ENCODE measurements at places on chromosomes 12 and 14.

DNA sequence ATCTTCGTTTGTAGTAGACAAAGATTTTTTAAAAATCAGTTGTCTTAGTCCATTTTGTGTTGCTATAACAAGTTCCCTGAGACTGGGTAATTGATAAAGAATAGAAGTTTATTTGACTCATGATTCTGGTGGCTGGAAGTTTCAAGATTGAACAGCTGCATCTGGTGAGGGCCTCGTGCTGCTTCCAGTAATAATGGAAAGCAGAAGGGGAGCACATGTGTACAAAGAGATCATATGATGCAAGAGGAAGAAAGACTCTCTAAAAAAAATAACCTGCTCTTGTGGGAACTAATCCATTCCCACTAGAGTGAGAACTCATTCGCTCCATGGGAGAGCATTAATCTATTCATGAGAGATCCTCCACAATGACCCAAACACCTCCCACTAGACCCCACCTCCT lies 24.8 kb downstream of the MUCL1 start:
- DNase-seq, result no peak

GRCh38 chr12:11698729-11699128 lies 49.3 kb downstream of the ETV6 start:
- DNase-seq, result no peak

- no peak for DNase-seq
These were observed 22.8 kb downstream of the JDP2 start for GRCh38 chr14:75450381-75451276.

GRCh38 chr12:4939418-4940023 lies 29.8 kb downstream of the KCNA1 start:
- DNase-seq, result no peak

DNA sequence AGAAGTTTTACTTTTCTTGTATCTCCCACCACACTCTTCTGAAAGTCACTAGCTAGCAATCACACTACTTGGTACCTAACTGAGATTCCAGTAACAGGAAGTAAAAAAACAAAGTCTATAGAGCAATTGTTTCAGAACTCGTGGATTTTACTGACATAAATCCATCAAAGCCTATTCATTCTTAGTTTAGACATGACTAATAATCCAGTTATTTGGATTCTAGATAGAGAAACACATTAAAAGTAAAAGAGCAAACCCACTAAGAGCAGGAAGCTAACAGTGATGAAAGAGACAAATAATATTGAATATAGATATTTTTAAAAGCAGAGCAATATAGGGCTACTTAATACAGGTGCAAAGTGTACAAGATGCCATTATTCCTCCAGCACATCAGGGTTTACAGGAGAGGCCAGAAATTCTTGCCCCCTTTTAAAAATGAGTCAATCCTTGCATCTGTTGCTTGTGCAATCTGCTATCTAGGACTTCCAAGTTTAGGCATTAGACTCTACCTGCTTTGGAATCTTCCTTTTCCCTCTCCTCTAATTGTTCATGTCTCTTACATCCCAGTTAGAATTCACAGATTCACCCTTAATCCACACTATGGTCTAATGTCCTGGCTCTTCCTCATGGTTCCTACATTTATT lies 6.0 kb downstream of the HEATR5A start:
- no peak for DNase-seq

- DNase-seq, result no peak
These were observed 308.8 kb downstream of the SNAPC1 start for GRCh38 chr14:62071039-62071438.

- DNase-seq, result no peak
These were observed 12.0 kb upstream of the SLC2A14 start for GRCh38 chr12:7884689-7885088.

- no peak for DNase-seq
These were observed 463.4 kb upstream of the TMEM132C start for GRCh38 chr12:127803545-127803944.

DNA sequence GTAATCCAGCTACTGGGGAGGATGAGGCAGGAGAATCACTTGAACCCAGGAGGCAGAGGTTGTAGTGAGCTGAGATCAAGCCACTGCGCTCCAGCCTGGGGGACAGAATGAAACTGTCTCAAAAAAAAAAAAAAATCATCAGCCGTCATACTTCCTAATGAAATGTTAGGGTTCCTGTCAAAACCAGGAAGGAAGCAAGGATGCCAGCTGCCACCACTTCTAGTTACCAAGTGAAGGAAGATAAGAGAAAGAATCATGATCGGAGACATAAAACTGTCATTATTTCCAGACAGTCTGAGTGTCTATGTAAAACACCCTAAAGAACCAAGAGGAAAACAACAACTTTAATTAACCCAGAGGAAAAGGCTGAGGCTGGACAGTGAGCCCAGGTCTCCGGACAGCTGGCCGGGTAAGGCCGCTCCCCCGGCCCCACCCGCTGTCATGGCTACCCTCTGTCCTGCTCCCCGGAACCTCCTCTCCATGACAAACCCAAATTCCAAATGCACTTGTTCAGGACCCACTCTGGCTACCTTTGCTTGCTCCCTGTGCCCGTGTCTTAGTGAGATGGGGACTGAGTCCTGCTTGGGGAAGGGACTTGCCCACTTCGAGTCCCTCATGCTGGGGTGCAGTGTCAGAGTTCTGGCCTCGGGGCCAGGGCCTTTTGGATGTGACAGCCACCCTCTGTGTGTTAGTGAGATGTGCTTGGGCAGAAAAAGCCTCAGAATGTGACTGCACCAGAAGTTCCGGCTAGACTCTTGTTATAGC lies 29.0 kb downstream of the SLC6A12 start:
- DNase-seq, result no peak

- no peak for DNase-seq
These were observed 121.5 kb downstream of the PTCSC3 start for GRCh38 chr14:36055052-36055378.

- no peak for DNase-seq
These were observed 586.7 kb downstream of the ETNK1 start for GRCh38 chr12:23211384-23212320.

DNA sequence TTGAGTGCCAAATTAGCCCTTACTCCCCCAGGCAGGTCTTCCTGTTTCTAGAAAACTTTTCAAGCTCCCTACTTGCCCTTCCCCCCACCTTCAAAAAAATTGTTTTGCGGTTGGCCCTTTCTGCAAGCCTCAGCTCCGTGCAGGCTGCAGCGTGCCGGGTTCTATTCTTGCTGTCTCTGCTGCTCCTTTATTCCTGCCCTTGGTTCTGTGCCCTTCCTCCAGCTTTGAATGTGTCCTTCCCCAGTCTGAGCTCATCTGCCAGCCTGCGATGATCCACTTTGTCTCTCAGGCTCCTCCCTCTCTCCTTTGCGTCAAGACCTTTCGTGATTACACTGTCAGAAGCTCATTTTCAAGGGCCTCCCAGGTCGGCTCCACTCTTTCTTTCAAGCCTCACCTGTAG lies 98.6 kb downstream of the IRF2BPL start:
- DNase-seq, result no peak

DNA sequence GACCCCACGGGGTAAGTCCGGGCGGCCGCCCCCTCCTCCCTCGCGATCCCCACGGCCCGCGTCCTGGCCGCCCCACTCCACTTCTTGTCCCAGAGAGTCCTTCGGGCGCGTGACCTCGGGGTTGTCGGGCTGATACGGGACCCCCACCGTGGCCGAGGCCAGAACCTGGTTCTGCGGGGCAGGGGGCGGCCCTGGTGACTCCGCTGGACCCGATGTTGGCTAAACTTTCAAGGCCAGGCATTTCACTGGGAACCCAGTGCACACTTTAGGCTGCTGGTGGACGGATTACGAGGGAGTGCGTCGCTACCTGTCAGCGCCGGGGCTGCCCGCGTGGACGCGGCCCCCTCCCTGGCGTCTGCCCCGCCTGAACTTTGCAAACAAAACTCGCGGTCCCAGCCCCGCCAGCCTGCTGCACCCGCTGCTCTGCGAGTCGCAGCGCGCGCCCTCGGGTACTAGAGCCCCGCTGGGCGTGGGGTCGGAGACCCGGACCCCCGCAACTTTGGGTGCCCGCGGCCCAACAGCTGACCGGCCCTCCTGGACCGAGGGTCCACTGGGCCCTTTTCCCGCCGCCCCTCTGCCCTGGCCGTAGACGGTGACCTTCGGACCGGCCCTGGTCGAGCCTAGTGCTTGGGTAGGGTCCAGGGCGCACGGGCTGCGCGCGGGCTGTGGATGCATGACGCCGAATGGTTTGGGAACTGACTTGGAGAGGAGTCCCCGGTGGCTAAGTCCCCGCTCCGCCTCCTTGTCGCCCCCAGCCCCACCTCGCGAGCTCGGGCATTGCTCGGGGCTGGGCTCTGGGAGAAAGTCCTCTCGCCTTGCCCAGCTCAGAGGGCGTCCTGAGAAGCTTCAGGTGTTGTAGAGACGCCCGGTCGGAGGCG lies 624 bp downstream of the RIN3 start:
- peak; percentile 36 for DNase-seq

GRCh38 chr14:22434901-22435550 lies 154.0 kb downstream of the DAD1 start:
- DNase-seq, result no peak

GRCh38 chr12:98156697-98157096 lies 358.7 kb upstream of the TMPO start:
- DNase-seq, result no peak

DNA sequence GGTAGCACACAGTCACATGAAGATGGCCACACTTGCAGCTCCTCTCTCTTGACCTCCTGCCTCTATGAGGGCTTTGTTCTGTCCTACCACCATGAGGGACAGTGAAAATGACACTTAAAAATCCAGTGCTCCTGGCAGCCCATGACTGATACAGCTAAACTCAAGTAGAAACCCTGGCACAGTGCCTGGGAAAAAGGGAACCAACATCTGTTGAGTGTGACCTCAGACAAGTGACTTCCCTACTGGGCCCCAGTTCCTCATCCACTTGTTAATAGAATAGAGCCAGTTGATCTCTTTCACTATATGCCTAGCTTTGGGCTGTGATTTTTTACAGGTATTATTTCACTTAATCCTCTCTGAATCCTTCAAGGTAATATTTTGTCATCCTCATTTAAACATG lies 4.8 kb downstream of the GUCY2C start:
- DNase-seq, result no peak

DNA sequence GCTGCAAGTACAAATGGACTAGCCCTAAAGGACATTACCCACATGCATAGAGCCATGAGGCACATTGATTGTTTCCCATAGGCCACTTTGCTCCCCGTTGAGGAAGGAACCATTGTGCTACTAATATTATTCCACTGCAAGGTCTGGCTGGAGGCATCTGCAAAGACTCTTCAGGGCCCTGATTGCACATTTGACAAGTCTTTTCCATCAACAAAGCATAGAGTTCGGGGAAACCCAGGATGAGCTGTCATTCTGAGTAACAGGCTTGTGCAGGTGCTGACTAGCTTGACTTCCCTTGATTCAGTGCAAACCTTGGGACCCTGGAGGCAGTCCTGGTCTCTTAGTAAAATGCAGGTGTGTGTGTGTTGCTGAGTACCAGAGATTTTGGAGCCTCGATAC lies 73.8 kb downstream of the SUSD6 start:
- DNase-seq, result no peak

DNA sequence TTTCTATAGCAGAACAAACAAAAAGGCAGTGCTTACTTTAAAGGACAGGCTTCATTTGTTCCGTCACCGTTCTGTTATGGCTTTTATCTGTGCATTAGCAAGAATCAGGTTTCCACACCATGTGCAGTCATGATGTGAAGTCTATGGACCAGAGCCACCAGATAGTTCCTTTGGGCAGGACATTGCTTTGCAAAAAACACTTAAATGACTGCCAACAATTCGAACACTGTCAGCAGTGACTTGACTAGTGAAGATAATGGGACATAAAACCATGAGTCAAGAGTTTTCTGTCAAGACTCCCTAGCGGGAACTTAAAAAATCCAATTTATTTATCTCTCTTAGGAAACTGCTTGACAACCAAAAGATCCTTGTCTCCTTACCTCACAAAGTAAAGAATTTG lies 80.3 kb downstream of the NKX2-1 start:
- DNase-seq, result no peak

- DNase-seq, result no peak
These were observed 51.4 kb downstream of the C14orf132 start for GRCh38 chr14:96090441-96091148.

GRCh38 chr14:58026967-58027366 lies 125.0 kb downstream of the ARMH4 start:
- no peak for DNase-seq

DNA sequence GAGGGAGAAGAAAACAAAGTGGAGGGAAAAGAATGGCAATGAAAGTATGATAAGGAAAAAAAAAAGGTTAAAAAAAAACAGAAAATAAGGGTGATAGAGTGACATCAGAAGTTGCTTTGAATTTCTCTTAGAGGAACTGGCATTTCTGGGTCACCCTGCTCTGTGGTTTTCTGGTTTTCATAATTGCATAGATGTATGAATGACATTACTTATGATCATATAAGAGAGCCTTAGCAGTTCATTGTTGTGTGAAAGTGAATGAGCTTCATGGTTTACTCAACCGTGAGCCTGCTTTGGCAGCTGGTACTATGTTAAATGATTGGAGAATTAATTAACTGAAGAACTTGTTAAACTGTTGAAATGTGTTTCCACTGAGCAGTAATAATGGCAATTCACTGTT lies 336.4 kb upstream of the FBXO33 start:
- DNase-seq, result no peak

DNA sequence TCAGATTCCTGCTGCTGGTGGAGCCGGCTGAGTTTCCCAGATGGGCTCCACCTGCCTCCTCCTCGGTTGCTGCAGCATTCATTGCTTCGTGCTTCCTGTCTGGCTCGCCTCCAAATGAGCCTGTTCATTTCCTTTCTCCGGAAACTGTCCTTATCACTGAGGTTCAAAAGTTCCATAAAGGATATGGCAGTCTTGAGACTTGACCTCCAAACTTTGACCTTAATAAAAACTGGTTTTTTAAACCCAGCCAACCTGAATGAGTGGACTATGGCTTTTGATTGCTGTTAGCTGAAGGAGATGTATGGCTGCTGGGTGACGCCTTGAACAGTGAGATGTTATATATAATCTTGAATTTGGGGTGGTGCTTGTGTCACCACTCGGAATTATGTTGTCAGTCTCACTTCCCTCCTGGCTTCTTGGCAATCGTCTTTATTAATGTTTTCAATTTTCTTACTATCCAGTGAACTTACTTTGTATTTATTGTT lies 62.7 kb downstream of the RASSF3 start:
- DNase-seq, result peak; percentile 54

GRCh38 chr12:29226616-29227015 lies 77.5 kb downstream of the FAR2 start:
- DNase-seq, result no peak

- DNase-seq, result no peak
These were observed 304.1 kb downstream of the ACSS3 start for GRCh38 chr12:81381951-81382350.

DNA sequence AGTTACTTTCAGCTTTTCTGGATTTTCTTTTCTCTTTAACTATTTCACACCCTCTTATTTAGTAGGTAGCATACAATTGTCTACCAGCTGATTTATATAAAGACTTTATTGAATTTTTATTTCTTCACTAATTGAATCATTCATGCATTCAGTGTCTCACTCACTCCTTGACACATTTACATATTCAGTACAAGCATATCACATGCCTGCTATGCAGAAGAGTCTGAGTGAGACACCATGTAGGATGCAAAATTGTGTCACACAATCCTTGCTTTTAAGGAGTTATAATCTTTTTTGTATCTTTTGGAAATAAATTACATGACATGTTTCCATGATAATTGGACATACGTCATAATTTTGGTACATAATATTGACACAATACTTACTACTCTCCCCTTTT lies 83.0 kb downstream of the AKAP6 start:
- no peak for DNase-seq

GRCh38 chr12:121765573-121765972 lies 27.9 kb downstream of the RHOF start:
- no peak for DNase-seq
